ENCODE measurements at places on chromosomes 16 and 17. TPM values are rescaled to one million over a fixed set of nuclear protein-coding genes. Genes with fewer than 3 reads are reported as not detected.
A peak's percentile ranks its signal among the peaks of the same experiment; 100 is the strongest.

The ACSM5 gene
- not detected for total RNA-seq

The CCL4 gene
- total RNA-seq: not detected

The ABCC11 gene
- 0.29 TPM for total RNA-seq

The CACNG5 gene
- total RNA-seq: not detected

The SMIM5 gene
- total RNA-seq: not detected

The MYH8 gene
- not detected for total RNA-seq

The PRR29 gene
- 2.0 TPM for total RNA-seq

The DUXB gene
- not detected for total RNA-seq

DNA sequence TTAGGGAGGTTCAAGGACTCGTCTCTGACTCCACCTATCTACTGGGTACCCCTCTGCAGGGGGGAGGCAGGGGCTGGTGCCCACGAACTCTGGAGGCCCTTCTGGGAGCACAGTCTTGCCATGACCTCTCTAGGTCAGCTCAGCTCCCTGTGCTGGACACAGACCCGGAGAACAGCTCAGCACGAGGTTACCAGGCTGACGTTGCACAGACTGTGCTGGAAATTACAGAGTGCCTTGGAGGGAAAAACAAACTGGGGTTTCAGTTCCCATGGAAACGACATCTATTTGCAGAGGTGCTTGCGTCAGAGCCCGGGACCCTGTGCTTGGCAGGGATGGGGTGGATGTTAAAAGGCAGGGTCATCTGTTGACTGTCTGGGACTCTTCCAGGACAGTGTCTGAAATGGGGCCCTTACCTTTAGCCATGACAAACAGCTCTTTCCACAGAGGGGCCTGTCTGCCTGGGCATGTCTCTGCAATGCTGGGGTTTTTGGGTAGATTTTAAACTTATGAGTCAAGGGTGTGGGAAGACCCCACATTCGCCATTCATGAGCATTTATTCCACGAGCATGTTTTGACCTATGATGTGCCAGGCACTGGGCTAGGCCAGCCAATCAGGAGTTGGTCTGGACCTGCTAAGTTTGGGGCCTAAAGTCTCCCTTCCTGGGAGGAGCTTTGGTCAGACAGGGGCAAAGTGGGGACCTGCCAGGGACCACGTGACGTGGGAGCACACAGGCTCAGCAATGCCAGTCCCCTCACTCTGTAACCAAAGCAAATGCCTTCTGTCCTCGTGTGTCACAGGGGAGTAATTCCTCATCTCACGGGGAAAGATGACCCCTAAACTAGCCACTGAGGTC, 22.5 kb downstream of the CCR7 start:
- no peak for DNase-seq

DNA sequence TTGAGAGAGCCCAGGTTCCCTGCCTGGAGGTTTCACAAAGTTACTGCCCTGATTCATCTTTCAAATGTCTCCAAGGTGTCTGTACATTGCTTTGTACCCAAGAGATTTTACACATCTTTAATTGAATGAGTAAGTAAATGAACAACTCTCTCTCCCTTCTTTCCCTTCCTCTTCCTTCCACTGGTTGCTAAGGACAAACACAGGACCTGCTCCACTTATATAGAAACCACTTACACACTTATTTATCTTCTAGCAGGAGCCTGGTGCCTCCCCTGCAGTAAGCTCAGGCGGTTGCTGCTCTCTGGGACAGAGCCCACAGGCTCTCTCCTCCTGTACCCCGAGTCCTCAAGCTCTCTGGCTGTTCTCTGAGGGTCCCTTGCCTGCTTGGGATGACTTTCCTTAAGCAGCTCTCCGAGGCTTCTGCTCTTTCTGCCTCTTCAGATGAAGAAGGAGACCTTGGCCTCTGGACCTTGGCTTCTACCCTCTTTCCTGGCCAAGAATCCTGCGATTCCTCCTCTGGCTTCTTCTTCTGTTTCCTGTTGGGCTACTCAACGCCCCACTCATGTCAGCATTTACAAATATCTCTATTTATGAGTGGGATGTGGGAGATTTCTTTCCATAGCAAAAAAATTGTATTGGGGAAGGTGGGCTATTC, 9.9 kb downstream of the PIRT start:
- no peak for DNase-seq

DNA sequence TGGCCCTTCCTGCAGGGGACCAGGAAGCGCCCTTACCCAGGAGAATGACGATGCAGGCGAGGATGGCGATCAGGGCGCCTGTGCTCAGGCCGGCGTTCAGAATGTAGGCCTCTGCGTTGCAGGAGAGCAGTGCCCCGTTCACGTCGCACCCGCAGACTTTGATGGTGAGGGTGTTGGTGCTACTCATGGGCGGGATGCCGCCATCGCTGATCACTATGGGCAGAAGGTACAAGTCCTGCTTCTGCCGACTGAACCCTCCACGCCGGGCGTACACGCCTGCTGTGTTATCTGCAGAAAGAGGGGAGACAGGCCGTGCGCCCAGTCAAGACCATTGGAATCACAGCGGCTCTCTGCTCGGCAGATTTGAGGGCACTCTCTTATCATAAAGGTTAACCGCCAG, 171.1 kb downstream of the CDH11 start:
- no peak for DNase-seq

- DNase-seq: no peak
Observed at GRCh38 chr16:77014441-77014840, 176.5 kb upstream of the MON1B start.

DNA sequence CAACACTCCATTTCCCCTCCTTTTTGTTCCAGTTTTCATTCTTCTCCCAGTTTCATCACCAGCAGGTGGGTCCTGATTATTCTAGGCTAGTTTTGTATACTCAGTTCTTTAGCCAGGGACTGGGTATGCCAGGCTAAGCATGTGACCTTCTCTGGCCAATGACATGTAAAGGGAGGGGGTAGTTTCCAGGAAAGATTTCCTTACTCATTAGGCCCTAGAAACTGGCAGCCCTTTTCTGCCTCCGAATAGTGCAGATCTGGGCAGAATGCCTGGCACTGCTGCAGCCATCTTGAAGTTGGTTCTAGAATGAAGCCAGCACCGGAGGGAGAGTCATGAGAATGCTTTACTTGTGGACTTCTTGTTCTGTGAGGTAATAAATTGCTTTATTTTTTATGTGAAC, 126.9 kb upstream of the AXIN2 start:
- DNase-seq: no peak

- no peak for DNase-seq
Observed at GRCh38 chr17:80423536-80424225, 8.7 kb downstream of the ENDOV start.

- no peak for DNase-seq
Observed at GRCh38 chr16:50821586-50821985, 79.7 kb downstream of the CYLD start.

DNA sequence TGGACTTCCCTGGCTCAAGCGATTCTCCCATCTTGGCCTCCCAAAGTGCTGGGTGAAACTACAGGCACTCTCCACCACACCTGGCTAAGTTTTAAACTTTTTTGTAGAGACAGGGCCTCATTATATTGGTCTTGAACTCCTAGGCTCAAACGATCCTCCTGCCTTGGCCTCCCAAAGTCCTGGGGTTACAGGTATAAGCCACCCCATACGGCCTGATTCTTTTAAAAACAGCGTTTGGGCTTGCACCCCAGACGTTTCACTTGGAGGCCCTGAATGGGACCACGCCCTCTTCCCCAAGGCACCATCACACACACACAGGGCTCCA, 29.4 kb upstream of the GINS2 start:
- DNase-seq: no peak

GRCh38 chr17:4560421-4560820, at the start of gene GGT6:
Gene GGT6 (minus strand): TSS chr17:4560577. CDS start chr17:4560521, 56 bp downstream.
- no peak for DNase-seq

DNA sequence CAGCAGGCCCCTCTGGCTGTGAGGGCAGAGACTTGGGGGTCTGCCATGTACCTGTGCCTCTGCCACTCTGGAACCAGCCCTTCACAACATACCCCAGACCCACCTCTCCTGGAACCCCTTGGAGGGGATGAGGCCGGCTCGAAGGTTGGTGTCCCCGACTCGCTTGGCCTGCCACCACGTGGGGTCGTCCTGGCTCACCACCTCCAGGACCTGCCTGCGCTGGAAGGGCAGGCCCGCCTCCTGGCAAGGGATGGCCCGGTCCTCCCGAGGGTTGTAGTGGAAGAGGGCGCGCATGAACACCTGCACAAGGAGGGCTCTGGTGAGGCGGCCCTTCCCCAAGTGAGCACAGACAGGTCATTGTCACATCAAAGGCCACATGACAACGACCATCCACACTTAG, 12.2 kb downstream of the MPP3 start:
- no peak for DNase-seq

DNA sequence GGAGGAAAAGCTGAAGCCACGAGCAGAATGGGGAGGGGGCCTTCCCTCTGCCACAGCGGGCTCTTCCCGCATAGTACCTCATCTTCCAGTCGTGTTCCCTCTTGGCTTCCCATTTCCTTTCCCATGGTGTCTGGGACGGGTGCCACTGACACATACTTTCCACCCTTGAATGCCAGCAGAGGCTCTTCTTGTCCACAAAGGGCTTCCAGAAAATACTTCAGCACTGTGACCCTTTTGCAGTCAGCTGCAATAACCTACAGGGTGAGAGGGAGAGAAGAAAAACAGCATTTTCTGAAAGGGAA, 30.7 kb downstream of the HIC1 start:
- DNase-seq: no peak

- no peak for DNase-seq
Observed at GRCh38 chr16:69351309-69352027, at the start of gene TMED6. Gene TMED6 (minus strand): TSS chr16:69351786. CDS start chr16:69351753, 33 bp downstream.

GRCh38 chr17:1315891-1316403, 36.5 kb downstream of the TRARG1 start:
- DNase-seq: no peak

- DNase-seq: no peak
Observed at GRCh38 chr17:81388612-81389367, 6.5 kb upstream of the BAHCC1 start.

DNA sequence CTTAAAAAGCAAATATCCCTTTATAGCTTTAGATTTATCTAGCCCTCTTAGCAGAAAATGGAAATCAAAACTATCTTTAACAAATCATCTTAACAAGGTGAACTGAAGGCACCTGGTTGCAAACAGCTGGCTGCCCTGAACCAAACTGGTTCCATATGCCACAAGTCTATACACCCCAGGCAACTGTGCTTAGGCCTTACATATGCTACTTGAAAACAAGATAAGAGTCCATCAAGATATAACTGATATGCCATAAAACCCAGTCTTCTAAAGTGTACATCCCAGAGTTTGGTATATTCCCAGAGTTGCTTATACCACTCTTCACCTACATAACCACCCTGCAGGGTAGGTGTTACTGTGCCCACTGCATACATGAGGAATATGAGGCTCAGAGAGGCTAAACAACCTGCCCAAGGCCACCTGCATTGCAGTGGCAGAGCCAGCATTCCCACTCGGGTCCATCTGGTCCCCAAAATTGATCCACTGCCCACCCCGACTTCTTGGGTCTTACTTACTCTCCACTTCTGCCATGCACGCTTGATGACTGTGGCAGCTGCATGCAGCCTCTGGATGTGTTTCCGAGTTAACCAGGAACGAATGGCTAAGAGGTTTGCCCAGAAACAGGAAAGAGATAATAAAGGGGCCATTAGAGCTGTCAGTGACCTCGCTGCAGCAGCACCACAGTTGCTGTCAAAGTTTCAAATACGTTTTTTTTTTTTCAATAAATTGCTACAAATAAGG, 12.2 kb downstream of the ZNHIT3 start:
- DNase-seq: no peak

- no peak for DNase-seq
Observed at GRCh38 chr16:17947165-17947564, 389.4 kb downstream of the NPIPA8 start.

DNA sequence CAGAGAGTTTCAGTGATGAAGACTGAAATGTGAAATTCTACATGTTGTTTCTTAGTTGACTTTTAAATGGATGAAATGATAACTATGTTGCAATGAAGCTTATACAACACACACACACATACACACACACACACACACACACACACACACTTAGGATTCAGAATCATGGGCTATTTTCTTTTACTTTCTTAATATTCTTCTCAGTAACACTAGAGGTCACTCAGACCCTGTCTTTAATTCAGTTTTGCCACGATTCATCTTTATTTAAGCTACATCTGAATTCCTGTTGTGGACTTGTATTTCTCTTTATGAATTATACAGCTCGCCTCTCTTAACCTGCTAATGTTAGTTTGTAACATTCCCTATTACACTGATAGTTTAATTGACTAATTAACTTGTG, 109.6 kb upstream of the GOT2 start:
- peak; percentile 12 for DNase-seq

DNA sequence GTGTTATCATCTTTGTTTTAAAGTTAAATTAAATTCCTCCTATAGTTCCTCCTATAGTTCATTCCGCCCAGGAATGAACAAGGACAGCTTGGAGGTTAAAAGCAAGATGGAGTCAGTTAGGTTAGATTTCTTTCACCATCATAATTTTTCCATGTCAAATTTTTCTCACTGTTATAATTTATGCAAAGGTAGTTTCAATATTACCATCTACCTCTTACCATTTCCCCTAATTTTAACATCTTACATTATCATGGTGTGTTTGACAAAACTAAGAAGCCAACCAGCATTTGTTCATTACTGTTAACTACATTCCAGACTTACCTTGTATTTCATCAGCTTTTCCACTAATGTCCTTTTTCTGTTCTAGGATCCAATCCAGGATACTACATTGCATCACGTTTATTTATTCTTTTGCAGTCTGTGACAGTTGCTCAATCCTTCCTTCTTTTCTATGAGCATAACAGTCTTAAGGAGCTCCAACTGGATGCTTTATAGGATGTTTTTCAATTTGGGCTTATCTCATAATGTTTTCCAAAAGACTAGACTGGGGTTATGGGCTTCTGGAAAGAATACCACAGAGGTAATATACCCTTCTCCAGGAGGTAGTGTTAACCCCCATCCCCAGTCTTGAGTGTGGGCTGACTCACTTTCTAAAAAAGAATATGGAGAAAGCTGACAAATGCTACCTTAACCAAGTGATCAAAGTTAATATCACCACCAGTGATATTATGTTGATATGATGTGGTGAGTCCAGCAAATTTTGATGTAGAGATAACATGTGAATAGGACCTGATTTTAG, 158.5 kb downstream of the PPM1E start:
- DNase-seq: no peak

GRCh38 chr16:10210944-10211343, 28.7 kb upstream of the GRIN2A start:
- no peak for DNase-seq

- DNase-seq: no peak
Observed at GRCh38 chr17:70202840-70203239, 33.5 kb downstream of the KCNJ2 start.

GRCh38 chr16:67326472-67327309, at the start of the genes KCTD19 and LRRC36:
Gene KCTD19 (minus strand): TSS chr16:67326741. CDS start chr16:67326707, 34 bp downstream.
Gene LRRC36 (plus strand): TSS chr16:67326815. CDS start chr16:67326863, 48 bp downstream.
- DNase-seq: no peak

DNA sequence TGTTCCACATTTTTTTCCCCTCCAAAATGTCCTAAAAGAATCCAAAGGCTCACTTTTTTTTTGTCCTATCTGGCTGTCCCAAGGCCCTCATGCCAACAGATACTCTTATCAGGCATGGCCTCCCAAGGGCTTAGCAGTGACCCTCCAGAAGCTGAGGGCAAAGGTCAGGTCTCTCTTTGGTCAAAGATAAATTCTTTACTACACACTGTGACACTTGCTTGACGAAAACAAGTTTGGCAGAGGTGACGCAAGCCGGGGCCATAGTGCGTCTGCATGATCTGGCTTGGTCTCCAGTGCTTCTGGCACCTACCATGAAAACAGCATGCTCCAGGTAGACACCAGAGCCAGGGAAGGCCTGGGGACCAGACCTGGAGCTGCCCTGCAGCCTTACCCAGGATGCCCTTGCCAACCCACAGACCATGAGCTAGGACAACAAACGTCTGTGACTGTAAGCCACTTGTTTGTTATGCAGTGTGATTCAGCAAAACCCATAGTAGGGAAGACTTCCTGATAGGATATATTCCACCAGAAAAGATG, 48.5 kb upstream of the IRF8 start:
- DNase-seq: no peak
